ENCODE measurements at places on chromosomes 2 and 18. TPM values are rescaled to one million over a fixed set of nuclear protein-coding genes. Genes with fewer than 3 reads are reported as not detected.

ERICH2 gene
- total RNA-seq: not detected

ACMSD gene
- not detected for total RNA-seq

PSMA8 gene
- 1.7 TPM for total RNA-seq

DSG2 gene
- 0.15 TPM for total RNA-seq

TANC1 gene
- total RNA-seq: 0.15 TPM

CAPN14 gene
- 0.29 TPM for total RNA-seq

MRPS9 gene
- 49.2 TPM for total RNA-seq

BAZ2B gene
- 10.1 TPM for total RNA-seq

GPR35 gene
- total RNA-seq: 12.6 TPM

Measured in activated CD8-positive, alpha-beta memory T cell treated with anti-CD3 and anti-CD28 coated beads for 36 hours (primary cell).